Tibial nerve (tissue), 4 donors: ENCODE measurements at places on chromosomes 7 and 10.

GRCh38 chr10:72164617-72165016 lies 51.2 kb upstream of the ANAPC16 start:
- no peaks in the 10 kb centered on the region for H3K27me3 ChIP-seq
- H3K36me3 ChIP-seq: peaks cover 44% of the 10 kb centered on the region
- no peak overlapping the region for H3K27ac ChIP-seq
- no peaks in the 10 kb centered on the region for H3K4me1 ChIP-seq
- no peak overlapping the region for H3K4me3 ChIP-seq

DNA sequence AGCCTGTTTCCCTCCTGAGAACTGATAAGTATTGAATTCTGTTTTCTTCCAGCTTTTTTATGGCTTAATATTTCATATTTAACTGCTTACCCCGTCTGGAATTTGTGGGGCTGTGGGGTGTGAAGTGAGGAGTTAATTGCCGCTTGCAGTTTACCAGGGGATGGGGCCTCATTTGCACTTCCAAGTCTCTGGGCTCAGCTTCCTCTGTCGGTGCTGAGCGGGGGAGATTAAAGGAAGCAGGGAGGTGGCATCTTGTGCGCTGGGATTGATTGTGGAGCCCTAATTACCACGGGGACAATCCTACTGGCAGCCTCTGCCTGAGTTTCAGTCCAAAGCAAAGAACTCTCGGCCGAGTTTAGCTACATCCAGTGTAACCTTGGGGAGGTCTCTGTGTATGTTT lies 33.4 kb downstream of the ELFN1 start:
- DNase-seq: no peak
- no peak overlapping the region for H3K27ac ChIP-seq
- H3K4me3 ChIP-seq: no peak overlapping the region
- peaks cover 7% of the 10 kb centered on the region for H3K27me3 ChIP-seq
- no peaks in the 10 kb centered on the region for H3K36me3 ChIP-seq

GRCh38 chr10:33193701-33194521 lies 140.6 kb downstream of the NRP1 start:
- H3K4me3 ChIP-seq: no peak overlapping the region
- H3K36me3 ChIP-seq: no peaks in the 10 kb centered on the region
- H3K4me1 ChIP-seq: peaks cover 9% of the 10 kb centered on the region
- H3K27me3 ChIP-seq: no peaks in the 10 kb centered on the region
- H3K27ac ChIP-seq: no peak overlapping the region

- no peaks in the 10 kb centered on the region for H3K27me3 ChIP-seq
- DNase-seq: no peak
- no peaks in the 10 kb centered on the region for H3K36me3 ChIP-seq
Measured at GRCh38 chr7:143884241-143884968, 17.6 kb downstream of the TCAF1 start.

- H3K27me3 ChIP-seq: no peaks in the 10 kb centered on the region
- peak overlapping the region; percentile 86 for H3K27ac ChIP-seq
- no peak for DNase-seq
- no peaks in the 10 kb centered on the region for H3K36me3 ChIP-seq
- no peak overlapping the region for H3K4me3 ChIP-seq
- no peaks in the 10 kb centered on the region for H3K4me1 ChIP-seq
Measured at GRCh38 chr10:74593470-74593869, 232.9 kb upstream of the KAT6B start.

- H3K27me3 ChIP-seq: no peaks in the 10 kb centered on the region
Measured at GRCh38 chr10:95196046-95196445, 2.0 kb downstream of the ACSM6 start.

DNA sequence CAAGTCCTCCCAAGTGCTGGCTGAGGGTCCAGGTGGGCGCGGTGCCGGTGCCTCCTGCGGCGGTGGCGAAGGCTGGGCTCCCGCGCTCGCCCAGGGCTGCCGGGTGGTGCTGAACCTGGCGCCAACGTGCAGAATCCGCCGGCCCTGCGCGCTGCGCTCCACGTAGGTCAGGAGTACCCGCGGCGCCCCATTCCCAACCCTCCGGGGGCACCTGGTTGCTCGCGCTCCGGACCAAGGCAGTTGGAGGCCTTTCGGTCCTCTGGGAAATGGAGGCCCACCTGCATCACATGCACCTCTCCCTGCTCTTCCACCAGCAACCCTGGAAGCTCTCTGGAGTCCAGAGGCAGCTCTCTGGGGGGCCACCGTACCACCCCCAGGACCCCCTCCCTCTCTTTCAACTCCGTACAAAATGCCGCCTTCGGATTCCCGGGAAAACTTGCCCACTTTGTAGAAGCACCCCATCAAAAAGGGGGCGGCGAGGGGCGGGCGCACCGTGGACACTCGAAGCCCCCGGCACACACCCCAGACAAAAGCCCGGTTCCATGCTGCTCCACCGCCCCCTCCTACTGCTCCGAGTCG lies 745 bp downstream of the SLC16A9 start:
- peak overlapping the region; percentile 67 for H3K4me3 ChIP-seq
- H3K27me3 ChIP-seq: no peaks in the 10 kb centered on the region
- no peak for DNase-seq
- H3K27ac ChIP-seq: peak overlapping the region; percentile 74

GRCh38 chr10:24318517-24318916 lies 109.6 kb downstream of the KIAA1217 start:
- DNase-seq: no peak
- no peaks in the 10 kb centered on the region for H3K27me3 ChIP-seq
- H3K27ac ChIP-seq: no peak overlapping the region
- H3K4me3 ChIP-seq: no peak overlapping the region

GRCh38 chr7:123871998-123872867 lies 27.3 kb downstream of the HYAL4 start:
- no peak overlapping the region for H3K4me3 ChIP-seq
- peak; percentile 15 for DNase-seq
- no peaks in the 10 kb centered on the region for H3K27me3 ChIP-seq
- no peaks in the 10 kb centered on the region for H3K4me1 ChIP-seq

- H3K4me3 ChIP-seq: no peak overlapping the region
- H3K27me3 ChIP-seq: no peaks in the 10 kb centered on the region
- no peak overlapping the region for H3K27ac ChIP-seq
- peaks cover 19% of the 10 kb centered on the region for H3K4me1 ChIP-seq
- no peak for DNase-seq
Measured at GRCh38 chr7:5629941-5630340, 151.5 kb downstream of the RNF216 start.

GRCh38 chr10:45000752-45001380 lies at the start of gene ZNF22:
Gene ZNF22, plus strand, starts transcription at chr10:45000923. Its CDS starts 2,446 bp downstream, at chr10:45003369.
- peaks cover 69% of the 10 kb centered on the region for H3K4me1 ChIP-seq
- no peaks in the 10 kb centered on the region for H3K36me3 ChIP-seq
- peak within 1 kb of the TSS; percentile 95 for H3K27ac ChIP-seq
- peak; percentile 53 for DNase-seq

GRCh38 chr10:68604441-68604840 lies 44.3 kb downstream of the TET1 start:
- H3K4me3 ChIP-seq: no peak overlapping the region
- no peak overlapping the region for H3K27ac ChIP-seq
- H3K36me3 ChIP-seq: no peaks in the 10 kb centered on the region
- no peaks in the 10 kb centered on the region for H3K27me3 ChIP-seq
- peaks cover 55% of the 10 kb centered on the region for H3K4me1 ChIP-seq
